Stimulated activated CD4-positive, alpha-beta T cell treated with anti-CD3 and anti-CD28 coated beads, TNF-alpha, amount 100 ng/mL, for 1 hour (primary cell): ENCODE measurements at places on chromosomes 12 and 14.

DNA sequence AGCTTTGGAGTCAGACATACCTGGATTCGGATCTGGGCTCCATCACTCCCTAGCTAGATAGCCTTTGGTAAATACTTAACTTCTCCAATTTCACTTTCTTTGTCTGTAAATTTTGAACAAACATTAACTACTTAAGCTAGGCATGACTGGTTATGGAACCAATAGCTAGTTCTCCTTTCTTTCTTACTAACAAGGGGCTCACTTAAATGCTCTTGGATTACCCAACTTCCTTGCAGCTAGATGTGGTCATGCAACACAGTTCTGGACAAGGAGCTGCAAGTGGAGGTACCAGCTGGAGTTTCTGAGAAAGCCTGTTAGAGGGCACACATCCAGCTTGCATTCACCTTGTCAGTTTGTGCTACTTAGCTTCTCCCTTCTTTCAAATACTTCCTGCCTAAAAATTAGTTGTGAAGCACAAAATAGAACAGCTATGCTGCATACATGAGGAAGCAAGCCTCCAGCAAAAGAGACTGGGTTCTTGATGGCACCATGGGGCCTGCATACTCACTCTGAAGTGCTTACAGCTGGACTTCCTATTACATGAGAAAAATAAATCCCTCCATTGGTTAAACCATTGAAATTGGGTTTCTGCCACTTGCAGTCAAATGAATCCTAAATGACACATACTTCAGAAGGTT, 210.1 kb upstream of the EEA1 start:
- no peak for DNase-seq

GRCh38 chr12:26678697-26679660, 154.0 kb downstream of the ITPR2 start:
- DNase-seq: no peak

DNA sequence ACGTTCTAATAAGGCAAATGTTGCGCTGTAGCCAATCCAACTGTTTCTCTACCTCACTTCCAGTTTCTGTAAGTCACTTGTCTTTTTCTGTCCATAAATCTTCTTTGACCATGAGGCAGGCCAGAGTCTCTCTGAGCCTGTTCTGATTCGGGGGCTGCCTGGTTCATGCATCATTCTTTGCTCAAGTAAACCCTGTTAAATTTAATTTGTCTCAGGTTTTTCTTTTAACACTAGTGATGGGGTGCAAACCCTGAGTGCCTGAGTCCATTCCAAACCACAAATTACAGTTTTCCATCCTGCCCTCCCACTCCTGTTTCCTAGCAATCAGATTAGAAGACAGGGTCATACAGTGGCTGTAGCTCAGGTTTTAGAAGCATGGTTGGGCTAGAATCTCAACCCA, 41.9 kb downstream of the VWF start:
- no peak for DNase-seq

- DNase-seq: no peak
These were observed 199.9 kb upstream of the FOXN3 start for GRCh38 chr14:89616852-89617341.

DNA sequence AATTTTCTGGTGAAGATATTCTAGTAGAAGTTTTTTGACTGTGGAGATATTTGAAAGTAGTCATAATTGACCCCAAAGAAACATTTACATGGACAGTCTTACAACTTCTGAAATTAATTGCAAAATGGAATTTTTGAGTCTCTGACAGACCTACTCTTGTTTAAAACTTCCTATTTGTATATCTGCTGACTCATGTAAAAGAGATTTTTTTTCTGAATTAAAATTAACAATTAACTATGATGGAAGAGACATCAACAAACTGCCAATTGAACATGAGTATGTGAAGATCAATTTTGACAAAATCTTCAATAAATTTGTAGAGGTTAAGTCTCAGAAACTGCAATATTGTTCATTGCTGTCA, 108.5 kb upstream of the MAX start:
- no peak for DNase-seq

DNA sequence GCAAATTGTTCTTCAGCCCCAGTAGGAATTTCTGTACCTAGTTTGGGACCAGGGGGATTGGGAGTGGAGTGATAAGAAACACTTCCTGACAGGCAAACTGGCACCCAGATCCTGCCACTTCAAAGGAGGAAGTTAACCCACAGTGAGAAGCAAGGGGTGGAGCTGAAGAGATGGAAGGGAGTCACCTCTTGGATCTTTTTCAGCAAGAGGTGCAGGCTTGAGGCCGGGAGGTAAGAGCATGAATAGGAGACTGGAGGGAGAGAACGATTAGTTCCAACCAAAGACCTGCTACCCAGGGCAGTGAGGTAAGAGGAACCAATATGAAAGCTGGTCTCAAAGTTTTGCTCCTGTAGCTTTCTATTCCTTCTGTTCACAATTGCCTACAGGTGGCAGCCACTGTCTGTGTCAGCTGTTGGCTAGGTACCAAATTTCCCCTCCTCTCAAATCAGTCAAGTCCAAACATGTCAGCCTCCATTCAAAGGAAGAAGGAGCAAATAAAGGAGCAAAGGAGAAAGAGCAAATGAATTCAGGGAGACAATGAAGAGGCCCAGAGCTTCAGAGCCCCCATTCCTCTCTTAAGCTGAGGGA, 14.9 kb upstream of the TAC3 start:
- no peak for DNase-seq
